ENCODE measurements at places on chromosomes 5 and 9.

DNA sequence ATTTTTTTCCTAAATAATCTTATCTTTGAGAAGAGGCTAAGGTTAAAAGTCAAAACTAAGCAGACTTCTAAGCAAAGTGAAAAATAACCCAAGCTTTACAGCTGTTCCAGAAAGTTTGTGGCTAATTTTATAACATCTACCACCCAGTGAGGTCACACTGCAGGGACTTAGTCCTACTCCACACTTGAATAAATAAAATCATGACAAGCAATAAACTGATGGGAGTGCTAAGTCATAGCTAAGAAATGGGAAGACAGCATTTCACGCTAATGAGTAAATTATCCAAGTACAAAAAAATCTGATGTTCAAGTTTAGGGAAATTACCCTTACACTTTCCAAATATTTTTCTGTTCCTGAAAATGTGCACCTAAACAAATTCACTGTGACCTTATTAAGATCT lies 47.7 kb downstream of the ZNF608 start:
- no peak for DNase-seq

DNA sequence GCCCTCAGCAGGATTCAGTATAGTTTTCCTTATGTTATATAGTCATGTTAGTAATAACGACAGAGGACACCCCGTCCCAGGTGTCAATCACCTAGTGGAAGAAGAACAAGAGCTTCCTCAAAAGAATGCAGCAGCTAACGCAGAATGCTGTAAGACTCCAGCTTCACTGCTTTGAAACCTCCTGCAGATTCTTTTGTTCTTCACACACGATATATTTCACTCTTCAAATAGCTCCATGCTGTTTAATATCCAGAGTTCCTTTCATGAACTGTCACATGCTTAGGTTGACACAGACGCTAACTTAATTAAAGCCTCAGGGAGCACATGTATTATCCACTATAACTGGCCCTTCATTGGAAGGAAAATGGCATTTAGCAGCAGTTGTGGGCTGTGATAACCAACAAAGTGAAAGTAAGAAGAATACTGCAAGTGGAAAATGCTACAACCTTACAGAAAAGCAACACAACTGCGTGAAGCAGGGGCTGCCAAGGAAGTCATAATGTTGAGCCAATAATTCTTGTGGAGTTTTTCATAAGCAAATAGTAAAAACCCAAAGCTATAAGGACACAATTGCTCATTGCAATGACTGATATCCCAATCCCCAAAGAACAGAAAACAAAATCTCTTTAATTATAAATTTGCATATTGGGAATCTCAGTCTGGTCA lies 387.5 kb downstream of the PLK2 start:
- no peak for DNase-seq

GRCh38 chr5:120297616-120298015 lies 166.5 kb upstream of the PRR16 start:
- no peak for DNase-seq

- DNase-seq: no peak
Observed at GRCh38 chr5:145562931-145563330, 272.2 kb downstream of the PRELID2 start.

- DNase-seq: no peak
Observed at GRCh38 chr5:72108202-72109061, 1.2 kb downstream of the MAP1B start.

GRCh38 chr9:135255033-135255840 lies 167.8 kb downstream of the OLFM1 start:
- no peak for DNase-seq

DNA sequence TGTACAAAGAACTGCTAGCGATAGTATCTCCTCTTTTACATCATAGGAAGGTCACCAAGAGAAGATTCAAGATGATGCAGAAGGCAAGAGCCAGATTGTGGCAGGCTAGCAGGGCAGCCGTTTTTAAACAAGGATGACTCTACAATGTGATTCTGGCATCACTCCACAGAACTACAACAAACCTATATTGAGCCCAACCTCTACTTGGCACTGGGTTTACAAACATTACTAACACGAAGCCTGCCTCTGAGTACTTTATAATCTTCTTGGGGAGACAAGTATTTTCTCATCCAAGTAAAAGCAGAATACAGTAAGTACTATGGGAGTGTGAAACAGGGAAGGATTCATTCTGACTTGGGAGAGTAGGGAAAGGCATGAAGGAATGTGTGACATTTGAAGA lies 448.6 kb downstream of the ZNF608 start:
- DNase-seq: no peak

- DNase-seq: no peak
Observed at GRCh38 chr9:83505282-83505681, 32.9 kb downstream of the FRMD3 start.

DNA sequence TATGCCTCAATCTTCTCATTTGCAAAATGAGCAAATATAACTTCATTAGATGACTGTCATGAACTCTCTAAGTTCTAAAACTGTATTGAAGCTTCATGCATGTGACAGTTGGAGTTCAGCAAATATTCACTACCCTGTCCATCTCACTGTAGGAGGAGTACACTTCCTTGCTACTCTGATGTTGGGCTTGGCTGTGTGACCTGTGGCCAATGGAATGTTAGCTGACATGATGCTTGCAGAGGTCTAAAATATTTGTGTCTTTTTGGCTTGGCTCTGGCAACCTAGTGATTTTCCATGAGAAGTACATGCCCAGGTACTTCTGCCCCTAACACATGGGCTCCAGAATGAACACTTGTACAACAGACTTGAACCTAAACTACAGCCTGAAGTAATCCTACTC lies 203.1 kb upstream of the ANKH start:
- no peak for DNase-seq

- no peak for DNase-seq
Observed at GRCh38 chr9:81535542-81536241, 153.7 kb downstream of the TLE1 start.

DNA sequence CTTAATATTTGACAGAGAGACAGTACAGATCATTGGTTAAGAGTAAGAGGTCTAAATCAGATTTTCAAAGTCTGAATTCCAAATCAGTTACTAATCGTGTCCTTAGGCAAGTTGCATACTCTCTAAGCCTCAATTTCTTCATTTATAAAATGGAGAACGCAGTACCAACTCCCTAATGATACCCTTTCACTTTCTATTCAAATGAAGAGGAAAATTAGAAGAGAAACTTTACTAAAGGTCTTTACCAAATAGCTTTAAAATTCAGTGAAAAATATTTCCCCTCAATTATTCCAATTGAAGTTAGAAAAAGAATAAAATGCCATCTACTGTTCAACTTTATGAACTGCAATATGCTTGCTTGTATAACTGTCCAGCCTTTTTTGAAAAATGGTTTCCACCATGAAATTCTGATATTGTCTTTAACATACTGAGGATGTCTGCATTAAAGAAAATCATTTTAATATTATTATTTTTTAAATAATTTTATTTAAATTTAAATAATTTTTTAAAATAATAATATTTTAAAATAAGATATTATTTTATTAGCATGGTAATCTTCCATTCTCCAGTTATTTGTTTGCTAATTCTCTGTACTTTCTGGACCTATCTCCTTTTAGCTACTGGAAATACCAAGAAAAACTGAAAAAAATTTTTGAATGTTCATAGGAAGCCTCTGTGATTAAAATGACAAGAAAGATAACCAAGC lies 36.0 kb downstream of the POC5 start:
- DNase-seq: no peak

All from activated naive CD4-positive, alpha-beta T cell treated with anti-CD3 and anti-CD28 coated beads, Interleukin-2, amount 50 U/mL, for 72 hours (primary cell).